OCI-M1 (cell line): ENCODE measurements at places on chromosomes 5 and 9.

DNA sequence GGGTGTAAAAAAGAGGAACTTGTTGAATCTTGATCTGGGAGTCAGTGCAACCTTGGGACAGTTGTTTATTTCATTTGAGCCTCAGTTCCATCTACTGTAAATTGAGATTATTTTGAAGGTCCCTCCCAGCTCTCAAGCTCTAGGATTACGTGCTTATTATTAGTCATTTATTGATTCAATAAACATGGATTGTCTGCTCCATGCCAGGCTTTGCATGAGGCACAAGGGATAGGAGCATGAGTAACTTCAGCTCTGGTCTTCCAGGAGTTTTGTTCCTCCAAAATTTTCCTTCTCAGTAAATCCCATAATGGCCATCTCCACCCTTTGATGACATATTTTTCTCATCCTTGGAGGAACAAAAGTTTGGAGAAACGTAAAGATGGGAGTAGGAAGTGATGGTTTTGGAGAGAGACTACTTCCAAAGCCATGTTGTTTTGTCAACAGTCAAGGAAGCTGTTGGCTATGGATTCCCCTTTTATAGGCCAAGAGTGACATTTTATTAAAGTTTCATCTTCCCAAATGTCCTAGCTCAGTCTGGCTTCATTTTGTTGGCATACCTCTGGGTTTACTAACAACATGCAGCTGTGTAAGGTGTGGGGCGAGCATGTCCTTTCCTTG is 244.6 kb downstream of the DMRT2 start:
- peak; percentile 2 for DNase-seq

DNA sequence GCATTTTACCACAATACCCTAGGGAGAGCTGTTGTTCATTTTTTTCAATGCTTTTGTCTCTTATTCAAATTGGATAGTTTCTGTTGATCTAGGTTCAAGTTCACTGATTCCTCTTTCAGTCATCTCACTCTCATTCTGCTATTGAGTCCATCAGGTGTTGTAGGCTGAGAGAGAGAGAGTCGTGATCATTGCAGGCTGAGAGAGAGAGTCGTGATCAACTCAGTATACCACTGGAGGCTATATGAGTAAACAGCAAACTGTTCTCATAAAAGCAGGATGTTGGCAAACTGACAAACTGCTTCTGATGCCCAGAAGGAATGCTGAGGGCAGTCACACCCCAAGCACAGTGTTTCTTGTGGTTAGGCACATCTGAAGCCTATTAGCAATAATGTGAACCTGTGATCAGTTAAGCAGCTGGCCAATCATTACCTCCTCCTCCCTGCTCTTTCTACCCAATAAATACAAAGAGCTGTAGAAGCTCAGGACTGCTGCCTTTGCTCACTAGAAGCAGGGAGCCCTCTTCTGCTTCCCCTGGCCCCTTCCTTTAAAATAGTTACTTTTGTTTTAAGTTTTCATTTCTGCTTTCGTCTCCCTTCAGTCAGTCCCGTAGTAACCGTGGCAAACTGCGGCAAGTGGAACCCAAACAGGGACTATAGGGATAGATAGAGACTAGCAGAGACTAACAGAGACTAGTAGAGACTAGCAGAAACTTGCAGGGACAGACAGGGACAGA is 476.1 kb upstream of the ACO1 start:
- peak; percentile 62 for DNase-seq

GRCh38 chr5:177366528-177367322 is 9.0 kb downstream of the RGS14 start:
- DNase-seq, result no peak

GRCh38 chr5:68169903-68170302 is 45.7 kb upstream of the PIK3R1 start:
- DNase-seq, result no peak

GRCh38 chr5:1640421-1640881 is 116.7 kb upstream of the LPCAT1 start:
- DNase-seq, result no peak

GRCh38 chr9:95497772-95498171 is 19.0 kb downstream of the PTCH1 start:
- DNase-seq, result no peak
